ENCODE measurements at places on chromosomes 2 and 18.
A peak's percentile ranks its signal among the peaks of the same experiment; 100 is the strongest.

DNA sequence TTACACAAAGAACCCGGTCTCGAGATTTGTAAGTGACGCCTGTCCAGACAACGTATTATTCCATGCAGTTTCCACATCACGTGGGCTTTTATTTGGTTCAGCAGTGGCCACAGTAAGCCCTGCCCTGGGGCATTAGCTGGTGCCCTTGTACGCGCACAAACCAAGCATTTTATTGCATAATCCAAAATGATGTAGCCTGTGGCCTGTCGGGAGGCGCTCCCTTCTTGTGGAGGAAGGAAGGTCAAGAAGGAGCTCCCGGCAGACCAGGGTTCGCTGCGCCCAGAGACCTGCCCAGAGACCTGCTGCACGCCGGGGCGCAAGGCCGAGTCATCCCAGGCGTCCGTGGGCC, 179.6 kb upstream of the ALKAL2 start:
- no peak for DNase-seq

DNA sequence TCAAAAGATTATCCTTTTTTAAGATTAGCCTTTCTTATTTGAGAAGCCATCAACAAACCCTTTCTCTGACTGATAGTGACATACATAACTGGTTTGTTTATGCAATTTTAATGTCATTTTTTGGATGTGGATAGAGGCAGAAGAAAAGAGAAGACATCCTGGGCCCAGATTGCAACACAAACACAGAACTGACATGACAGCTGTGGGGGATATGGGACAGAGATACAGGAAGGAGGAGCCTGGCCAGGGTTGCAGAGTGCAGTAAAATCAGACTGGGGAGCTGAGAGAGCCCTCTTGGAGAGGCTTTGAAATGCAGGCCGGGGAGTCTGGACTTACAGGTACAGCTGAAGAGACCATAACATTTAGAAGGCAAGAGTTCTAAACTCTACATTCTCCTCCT, 65.1 kb downstream of the SIGLEC15 start:
- peak; percentile 80 for DNase-seq

DNA sequence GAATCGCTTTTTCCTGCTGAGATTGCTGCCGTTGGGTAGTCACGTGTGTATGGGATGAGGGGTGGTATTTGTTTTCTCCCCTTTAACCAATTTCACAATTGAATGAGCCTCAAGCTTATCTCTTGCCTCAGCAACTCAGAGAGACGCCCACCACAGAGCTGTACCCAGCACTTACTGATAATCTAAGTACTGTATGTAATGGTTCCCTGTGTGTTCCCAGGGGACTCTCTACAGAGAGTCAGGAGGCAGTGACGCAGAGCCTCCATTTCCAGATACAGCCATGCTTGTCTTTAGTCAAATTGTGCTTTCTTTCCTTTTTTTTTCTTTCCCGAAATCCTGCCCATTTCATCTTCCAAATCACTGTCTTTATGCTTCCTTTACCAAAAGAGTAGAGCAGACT, 1102.1 kb upstream of the KLHL29 start:
- no peak for DNase-seq

DNA sequence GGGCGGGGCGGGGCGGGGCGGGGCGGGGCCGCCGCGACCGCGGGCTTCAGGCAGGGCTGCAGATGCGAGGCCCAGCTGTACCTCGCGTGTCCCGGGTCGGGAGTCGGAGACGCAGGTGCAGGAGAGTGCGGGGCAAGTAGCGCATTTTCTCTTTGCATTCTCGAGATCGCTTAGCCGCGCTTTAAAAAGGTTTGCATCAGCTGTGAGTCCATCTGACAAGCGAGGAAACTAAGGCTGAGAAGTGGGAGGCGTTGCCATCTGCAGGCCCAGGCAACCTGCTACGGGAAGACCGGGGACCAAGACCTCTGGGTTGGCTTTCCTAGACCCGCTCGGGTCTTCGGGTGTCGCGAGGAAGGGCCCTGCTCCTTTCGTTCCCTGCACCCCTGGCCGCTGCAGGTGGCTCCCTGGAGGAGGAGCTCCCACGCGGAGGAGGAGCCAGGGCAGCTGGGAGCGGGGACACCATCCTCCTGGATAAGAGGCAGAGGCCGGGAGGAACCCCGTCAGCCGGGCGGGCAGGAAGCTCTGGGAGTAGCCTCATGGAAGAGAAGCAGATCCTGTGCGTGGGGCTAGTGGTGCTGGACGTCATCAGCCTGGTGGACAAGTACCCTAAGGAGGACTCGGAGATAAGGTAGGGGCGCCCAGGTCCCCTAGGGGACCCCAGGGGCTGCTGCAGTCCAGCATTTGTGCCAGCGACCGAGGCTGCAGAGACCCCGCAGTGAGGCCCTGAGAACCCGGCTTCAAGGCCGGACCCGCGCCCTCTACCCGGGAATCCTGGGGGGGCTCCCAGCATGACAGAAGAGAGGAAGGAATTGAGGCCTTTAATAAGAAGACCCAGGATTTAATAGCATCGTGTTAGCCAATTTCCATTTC, at the start of gene KHK:
KHK (plus strand) TSS at position 49 of the 870 bp plus-strand sequence; CDS start at position 537, 488 bp downstream.
- DNase-seq = no peak

DNA sequence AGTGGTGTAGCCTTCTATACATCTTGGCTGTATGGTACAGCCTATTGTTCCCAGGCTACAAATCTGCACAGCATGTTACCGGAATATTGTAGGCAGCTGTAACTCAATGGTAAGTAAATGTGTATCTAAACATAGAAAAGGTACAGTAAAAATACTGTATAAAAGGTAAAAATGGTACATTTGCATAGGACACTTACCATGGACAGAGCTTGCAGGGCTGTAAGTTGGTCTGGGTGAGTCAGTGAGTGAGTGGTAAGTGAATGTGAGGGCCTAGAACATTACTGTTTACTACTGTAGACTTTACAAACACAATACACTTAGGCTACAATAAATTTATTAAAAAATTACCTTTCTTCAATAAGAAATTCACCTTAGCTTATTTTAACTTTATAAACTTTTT, 3.7 kb upstream of the MRPS9 start:
- no peak for DNase-seq

- DNase-seq = no peak
Observed at GRCh38 chr2:100161945-100162620, 19.7 kb upstream of the AFF3 start.

GRCh38 chr18:73981796-73982195, 165.8 kb downstream of the FBXO15 start:
- no peak for DNase-seq

DNA sequence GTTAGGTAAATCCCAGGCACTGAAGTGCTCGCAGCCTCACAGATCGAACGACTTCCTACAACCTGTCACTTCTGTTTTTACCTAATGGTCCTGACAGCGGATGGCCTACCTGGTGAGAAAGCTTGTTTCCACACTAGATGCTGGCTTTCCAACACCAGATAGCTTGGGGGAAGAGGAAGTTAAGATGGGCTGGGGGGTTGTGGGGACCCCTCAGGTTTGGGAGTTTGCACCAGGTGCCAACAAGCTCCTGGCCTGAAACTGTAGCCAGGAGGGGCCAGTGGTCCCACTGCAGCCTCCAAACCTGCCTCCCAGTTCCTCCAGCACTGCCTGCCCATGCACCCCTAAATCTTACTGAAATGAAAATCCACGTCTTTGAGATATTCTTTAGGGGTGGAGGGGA, 3.9 kb downstream of the TMEM185B start:
- no peak for DNase-seq

DNA sequence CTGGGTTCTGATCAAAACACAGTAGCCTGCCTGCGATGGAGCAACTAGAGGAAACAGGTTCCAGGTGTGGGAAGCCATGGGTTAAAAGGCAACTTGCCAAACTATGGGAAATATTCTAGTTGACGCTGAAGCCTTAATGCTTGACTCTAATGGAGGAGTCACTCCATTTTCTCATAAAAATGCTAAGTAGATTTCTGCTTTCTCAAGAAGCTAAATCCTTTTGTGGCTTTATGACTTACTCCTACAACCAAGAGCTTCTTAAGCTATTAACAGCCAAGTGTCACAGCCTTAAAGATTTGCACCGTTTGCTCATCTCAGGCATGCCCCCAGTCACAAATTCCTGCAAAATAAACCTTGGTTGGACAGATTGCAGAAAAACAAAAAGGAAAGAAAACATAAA, 25.2 kb downstream of the ANKRD44 start:
- DNase-seq = no peak

DNA sequence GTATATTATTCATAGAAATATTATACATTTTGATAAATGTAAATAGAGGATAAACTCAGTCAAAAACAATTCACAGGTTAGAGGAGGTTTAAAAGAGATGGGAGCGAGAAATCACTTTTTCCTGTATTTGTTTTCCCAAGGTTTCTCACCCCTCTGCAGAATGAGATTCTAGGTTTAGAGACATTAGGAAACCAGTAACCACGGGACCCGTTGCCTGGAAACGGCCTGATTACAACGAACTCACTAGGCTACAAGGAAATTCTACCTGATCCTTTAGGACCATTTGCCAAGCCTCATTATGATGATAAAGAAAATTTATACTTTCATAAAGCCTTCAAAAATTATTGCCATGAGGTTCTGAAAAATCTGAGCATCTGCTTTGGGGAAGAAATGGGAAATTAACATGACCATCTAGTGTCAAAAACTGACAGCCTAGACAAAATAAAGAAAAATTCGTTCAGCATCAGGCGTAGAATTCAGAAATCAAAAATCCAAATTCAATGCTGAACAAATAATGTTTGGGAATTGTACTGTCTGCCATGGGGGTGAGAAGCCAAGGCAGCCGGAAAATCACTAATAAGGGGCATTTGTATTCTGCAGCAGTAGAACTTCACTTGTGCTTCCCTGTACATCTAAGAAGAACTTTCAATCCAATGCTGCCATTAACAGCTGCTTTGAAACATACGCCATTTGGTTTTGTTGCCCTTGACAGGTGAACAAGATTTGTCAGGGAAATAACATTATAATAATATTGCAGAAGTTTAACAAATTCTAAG, 262.3 kb downstream of the NRXN1 start:
- DNase-seq = no peak

DNA sequence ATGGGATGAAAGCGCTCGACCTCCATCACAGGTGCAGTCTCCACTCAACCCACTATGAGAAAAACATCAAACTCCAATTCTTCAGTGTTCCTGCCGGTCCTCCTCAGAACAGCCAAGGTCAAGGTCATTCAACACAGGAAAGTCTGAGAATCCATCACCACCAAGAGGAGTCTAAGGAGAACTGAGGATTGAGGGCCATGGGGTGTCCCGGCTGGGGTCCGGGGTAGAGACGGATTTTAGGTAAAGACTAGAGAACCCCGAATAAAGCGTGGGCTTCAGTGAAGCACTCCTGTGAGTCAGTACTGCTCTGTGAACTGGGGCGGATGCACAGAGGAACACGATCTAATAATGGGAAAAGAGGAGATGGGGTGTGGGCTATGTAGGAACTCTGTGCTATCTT, 41.8 kb downstream of the PTGR3 start:
- no peak for DNase-seq

DNA sequence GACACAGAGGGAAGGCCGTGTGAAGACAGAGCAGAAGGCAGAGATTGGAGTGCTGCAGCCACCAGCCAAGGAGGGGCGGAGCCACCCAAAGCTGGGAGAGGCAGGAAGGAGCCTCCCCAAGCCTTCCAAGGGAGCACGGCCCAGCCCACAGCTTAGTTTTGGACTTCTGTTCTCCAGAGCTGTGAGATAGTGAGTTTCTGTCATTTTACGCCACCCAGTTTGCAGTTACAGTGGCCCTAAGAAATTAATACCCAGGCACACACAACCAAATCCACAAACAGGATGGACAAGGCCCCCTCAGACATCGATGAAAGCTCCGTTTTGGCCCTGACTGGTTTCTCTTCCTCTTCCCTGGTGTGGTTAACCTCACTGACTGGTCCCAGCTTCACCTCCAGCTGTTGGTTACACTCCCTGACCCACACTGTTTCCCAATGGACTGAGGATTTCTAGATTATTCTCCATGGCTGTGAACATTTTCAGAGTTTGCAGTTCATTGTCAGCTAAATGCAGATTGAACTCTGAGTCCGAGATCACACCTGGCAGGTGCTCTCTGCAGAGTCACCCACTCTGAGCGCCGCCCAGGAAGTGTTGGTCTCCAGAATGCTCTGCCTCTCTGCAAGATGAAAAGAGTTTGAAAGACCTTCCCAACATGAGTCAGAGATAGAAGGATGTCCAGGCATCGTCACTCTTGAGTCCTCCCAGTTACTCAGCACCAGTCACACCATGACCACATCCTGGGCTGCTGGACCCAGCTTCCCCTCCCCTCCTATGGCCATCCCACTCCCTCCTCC, 100.2 kb downstream of the TWIST2 start:
- DNase-seq = peak; percentile 37

DNA sequence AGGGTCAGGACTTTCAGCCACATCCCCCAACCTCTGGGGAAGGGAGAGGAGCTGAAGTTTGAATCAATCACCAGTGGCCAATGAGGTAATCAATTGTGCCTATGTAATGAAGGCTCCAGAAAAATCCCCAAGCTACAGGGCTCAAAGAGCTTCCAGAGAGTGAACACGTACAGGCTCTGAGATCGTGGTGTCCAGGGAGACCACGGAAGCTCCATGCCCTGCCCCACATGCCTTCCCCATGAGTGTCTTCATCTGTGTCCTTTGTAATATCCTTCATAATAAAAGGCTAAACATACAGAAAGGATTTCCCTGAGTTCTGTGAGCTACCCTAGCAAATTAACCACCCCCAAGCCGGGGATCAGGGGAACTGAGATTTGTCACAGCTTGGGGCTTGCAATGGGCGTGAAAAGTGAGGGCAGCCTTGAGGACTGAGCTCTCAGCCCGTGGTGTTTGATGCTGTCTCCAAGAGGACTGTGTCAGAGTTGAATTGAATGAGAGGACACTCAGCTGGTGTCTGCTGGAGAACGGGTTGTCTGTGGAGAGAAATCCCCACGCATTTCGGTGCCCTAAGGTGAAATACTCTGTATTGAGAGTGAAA, 25.5 kb upstream of the TUBB6 start:
- no peak for DNase-seq

- no peak for DNase-seq
Observed at GRCh38 chr2:16671760-16672159, 6.1 kb upstream of the CYRIA start.

DNA sequence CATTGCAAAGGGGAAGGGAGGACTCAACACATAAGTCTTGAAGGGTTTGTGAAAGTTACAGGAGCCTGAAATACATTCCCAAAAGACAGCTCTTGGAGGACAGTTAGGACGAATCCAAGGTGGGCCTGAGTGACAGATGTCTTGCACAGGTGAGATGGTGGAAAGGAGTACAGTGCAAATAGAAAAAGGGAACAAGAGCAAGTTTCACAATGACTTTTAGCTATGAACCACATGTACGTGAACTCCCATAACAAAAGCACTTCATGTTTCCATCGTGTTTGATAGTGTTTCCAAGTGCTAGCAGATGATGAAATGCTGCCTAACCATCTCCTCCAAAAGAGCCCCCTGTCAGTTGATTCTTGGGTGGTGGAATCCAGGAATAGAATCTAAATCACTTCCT, 1.8 kb downstream of the IL18RAP start:
- no peak for DNase-seq

DNA sequence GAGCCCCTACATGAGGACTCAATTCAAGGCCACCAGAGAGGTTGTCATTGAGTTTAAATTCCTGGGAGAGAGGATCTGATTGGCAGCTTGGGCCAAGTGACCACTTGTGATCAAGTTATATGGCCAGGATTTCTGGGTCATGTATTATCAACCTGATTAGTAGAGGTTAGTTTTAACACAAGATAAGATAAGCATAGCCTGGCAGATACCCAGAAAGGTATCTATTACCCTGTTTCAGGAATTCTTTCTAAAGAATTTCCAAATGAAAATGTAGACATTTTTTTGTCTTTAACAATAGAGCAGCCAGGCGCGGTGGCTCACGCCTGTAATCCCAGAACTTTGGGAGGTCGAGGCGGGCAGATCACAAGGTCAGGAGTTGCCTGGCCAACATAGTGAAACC, 50.5 kb downstream of the BABAM2 start:
- no peak for DNase-seq

Data from inflammatory macrophage (primary cell).